Spleen (tissue), 13 donors: ENCODE measurements at places on chromosomes 1 and 21. TPM values are rescaled to one million over a fixed set of nuclear protein-coding genes. Genes with fewer than 3 reads are reported as not detected.
A peak's percentile ranks its signal among the peaks of the same experiment; 100 is the strongest.

The KIF1B gene
- 34.4 TPM for total RNA-seq

The ATP6V1G3 gene
- total RNA-seq = not detected

The LMO4 gene
- total RNA-seq = 45.8 TPM

The GJB3 gene
- not detected for total RNA-seq

GRCh38 chr1:22919341-22920025, 53.2 kb downstream of the LACTBL1 start:
- no peaks in the 10 kb centered on the region for H3K36me3 ChIP-seq
- DNase-seq = peak; percentile 20
- H3K4me1 ChIP-seq = no peaks in the 10 kb centered on the region
- H3K4me3 ChIP-seq = no peak overlapping the region
- H3K27ac ChIP-seq = no peak overlapping the region

GRCh38 chr1:158793604-158794003, 12.6 kb upstream of the OR6N2 start:
- no peaks in the 10 kb centered on the region for H3K4me1 ChIP-seq
- no peaks in the 10 kb centered on the region for H3K27me3 ChIP-seq
- H3K4me3 ChIP-seq = no peak overlapping the region
- no peak overlapping the region for H3K27ac ChIP-seq
- no peaks in the 10 kb centered on the region for H3K36me3 ChIP-seq

- DNase-seq = no peak
- peaks cover 3% of the 10 kb centered on the region for H3K27me3 ChIP-seq
- H3K27ac ChIP-seq = no peak overlapping the region
Measured at GRCh38 chr1:14149431-14149830, 449.1 kb upstream of the KAZN start.

DNA sequence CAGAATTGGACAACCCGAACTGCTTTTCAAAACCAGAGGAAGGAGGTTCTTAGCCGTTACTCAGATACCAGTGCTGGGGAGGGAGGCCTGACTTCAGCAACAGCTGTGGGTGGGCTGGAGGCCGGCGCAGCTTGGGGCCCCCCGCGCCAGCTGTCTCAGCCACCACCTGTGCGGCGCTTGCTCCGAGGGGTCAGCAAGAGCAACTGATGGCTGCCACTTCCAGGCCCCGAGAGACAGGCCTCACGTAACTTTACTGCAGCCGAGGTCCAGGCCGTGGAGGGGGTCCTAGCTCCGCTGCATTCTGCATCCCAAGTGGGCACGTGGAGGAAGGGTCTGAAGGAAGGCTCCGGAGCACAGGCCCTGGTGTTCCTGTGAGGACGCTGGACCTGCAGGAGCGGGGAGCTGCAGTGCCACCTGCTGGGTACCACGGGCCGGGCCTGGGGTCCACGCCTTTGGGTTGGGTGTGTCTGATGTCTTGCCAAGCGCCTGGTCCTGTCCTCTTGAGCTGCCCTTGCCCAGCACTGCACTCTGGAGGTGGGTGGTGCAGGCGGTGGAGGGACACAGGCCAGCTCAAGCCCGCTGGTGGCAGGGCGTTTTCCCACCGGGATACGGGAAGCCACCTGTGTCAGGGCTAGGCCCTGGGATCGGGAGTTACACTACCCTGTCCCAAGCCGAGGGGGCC, 9.8 kb downstream of the THAP3 start:
- H3K4me1 ChIP-seq = no peaks in the 10 kb centered on the region
- no peak overlapping the region for H3K4me3 ChIP-seq
- peaks cover 91% of the 10 kb centered on the region for H3K36me3 ChIP-seq
- peak; percentile 82 for DNase-seq
- H3K27ac ChIP-seq = no peak overlapping the region

DNA sequence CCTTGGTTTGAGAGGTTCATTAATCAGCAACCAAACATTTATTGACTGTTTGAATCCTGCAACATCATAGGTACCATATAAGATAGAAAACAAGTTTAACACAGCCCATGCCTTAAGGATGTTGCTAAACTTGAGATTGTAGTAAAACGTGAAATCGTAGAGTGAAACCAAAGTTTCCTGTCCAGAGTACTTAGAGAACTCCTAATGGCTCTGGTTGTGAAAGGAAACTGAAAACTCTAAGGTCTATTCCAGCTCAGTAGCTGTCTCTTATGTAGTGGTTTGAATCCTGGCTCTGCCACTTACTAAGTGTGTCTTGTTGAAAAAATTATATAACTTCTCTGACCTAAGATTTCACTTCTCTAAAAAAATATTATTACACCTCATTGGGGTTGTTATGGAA, 310.9 kb downstream of the NTNG1 start:
- H3K36me3 ChIP-seq = no peaks in the 10 kb centered on the region
- DNase-seq = no peak
- H3K27me3 ChIP-seq = no peaks in the 10 kb centered on the region
- H3K27ac ChIP-seq = peak overlapping the region; percentile 64

GRCh38 chr1:88466899-88467580, 217.0 kb upstream of the PKN2 start:
- H3K27me3 ChIP-seq = peaks cover 33% of the 10 kb centered on the region
- H3K27ac ChIP-seq = no peak overlapping the region

DNA sequence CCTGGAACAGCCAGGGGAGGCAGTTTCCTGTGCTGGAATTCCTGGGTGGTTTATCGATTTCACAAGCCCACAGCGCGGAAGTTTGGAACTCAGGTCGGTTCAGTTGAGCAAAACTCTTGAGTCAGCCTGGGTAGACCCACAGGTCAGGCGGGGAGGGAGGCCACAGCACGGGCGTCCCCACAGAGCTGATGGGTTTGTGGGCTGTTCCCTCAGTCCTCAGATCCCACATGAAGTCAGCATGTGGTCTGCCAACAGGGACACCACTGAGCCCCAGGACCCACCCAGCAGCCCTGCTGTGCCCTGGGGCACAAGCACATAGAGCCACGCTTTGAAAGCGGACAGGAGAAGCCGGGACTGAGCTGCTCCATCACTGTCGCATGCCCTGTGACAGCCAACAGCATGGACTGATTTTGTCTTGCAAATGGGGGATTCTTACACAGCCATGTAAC, 17.4 kb downstream of the BMP8A start:
- no peaks in the 10 kb centered on the region for H3K36me3 ChIP-seq
- peak overlapping the region; percentile 72 for H3K27ac ChIP-seq
- H3K4me3 ChIP-seq = no peak overlapping the region
- H3K27me3 ChIP-seq = no peaks in the 10 kb centered on the region
- peaks cover 29% of the 10 kb centered on the region for H3K4me1 ChIP-seq

DNA sequence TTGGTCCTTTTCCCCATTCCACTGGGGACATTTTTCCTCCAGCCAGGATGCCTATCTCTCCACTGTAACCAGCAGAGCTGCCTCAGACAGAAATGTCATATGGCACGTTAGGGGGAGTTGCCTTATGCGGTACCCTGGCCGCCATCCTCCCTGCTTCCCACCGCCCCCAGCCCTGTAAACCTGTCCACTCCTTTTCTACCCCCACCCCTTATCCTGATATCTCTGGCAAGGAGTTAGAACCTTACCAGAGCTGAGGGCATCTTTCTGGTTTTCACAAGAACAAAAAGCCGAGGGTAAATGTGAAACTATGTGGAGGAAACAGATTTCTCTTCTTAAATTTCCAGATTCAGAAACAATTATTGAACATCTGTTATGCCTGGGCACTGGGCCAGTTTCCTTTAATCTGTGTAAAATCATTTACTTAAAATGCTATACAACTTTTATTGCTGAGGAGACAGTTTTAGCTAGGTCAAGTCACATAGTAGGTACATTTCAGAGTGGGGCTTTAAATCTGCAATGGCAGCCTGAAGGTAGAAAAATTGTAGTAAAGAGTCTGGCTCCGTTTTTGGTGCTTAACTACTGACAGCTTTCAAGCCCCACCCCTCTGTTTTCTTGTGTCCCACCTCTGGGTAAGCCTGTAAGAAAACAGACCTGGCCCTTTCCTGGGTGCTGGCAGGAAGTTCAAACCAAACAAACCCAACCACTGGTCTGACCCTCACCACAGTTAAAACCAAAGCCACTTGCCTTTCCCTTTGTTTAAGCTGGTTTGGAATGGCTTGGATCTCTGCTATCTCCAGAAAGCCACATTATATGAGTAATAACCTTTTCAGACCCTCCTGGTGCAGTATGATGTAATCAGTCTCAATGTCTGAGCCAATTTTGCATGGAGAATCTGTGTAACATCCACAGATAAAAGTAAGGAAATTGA, 319.0 kb downstream of the HHAT start:
- H3K36me3 ChIP-seq = no peaks in the 10 kb centered on the region
- H3K27ac ChIP-seq = no peak overlapping the region
- no peak overlapping the region for H3K4me3 ChIP-seq

- peak overlapping the region; percentile 37 for H3K4me3 ChIP-seq
- peaks cover 3% of the 10 kb centered on the region for H3K4me1 ChIP-seq
- H3K27ac ChIP-seq = no peak overlapping the region
- no peak for DNase-seq
- H3K27me3 ChIP-seq = peaks cover 58% of the 10 kb centered on the region
Measured at GRCh38 chr1:35708441-35708921, 10.2 kb downstream of the C1orf216 start.

- DNase-seq = no peak
- H3K4me3 ChIP-seq = no peak overlapping the region
- no peak overlapping the region for H3K27ac ChIP-seq
- H3K36me3 ChIP-seq = no peaks in the 10 kb centered on the region
- H3K27me3 ChIP-seq = no peaks in the 10 kb centered on the region
- no peaks in the 10 kb centered on the region for H3K4me1 ChIP-seq
Measured at GRCh38 chr1:61776091-61776490, 33.8 kb downstream of the PATJ start.

GRCh38 chr1:157289424-157290105, 151.4 kb upstream of the ETV3 start:
- H3K27ac ChIP-seq = no peak overlapping the region
- no peak for DNase-seq
- H3K4me3 ChIP-seq = no peak overlapping the region
- H3K27me3 ChIP-seq = no peaks in the 10 kb centered on the region
- H3K36me3 ChIP-seq = no peaks in the 10 kb centered on the region
- H3K4me1 ChIP-seq = no peaks in the 10 kb centered on the region

DNA sequence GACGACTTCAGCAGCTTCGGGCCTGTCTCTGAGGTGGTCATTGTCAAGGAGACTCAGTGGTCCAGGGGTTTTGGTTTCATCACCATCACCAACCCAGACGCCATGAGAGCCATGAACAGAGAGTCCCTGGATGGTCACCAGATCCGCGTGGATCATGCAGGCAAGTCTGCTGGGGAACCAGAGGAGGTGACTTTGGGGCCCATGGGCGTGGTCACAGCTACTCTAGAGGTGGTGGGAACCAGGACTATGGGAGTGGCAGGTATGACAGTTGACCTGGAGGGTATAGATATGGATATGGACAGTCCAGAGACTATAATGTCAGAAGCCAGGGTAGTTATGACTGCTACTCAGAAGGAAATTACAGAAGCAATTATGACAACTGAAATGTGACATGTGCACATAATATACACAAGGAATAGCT, 19.3 kb upstream of the METTL13 start:
- no peaks in the 10 kb centered on the region for H3K4me1 ChIP-seq
- no peaks in the 10 kb centered on the region for H3K36me3 ChIP-seq
- DNase-seq = no peak
- H3K27me3 ChIP-seq = no peaks in the 10 kb centered on the region
- H3K27ac ChIP-seq = no peak overlapping the region
- H3K4me3 ChIP-seq = no peak overlapping the region

GRCh38 chr1:168303716-168304540, 23.3 kb downstream of the TBX19 start:
- no peak overlapping the region for H3K4me3 ChIP-seq
- H3K36me3 ChIP-seq = no peaks in the 10 kb centered on the region
- DNase-seq = no peak
- no peaks in the 10 kb centered on the region for H3K27me3 ChIP-seq
- no peaks in the 10 kb centered on the region for H3K4me1 ChIP-seq

- H3K4me3 ChIP-seq = no peak overlapping the region
- H3K4me1 ChIP-seq = no peaks in the 10 kb centered on the region
- H3K27ac ChIP-seq = no peak overlapping the region
- H3K27me3 ChIP-seq = peaks cover 14% of the 10 kb centered on the region
Measured at GRCh38 chr21:35713914-35714313, 346.4 kb downstream of the SETD4 start.

DNA sequence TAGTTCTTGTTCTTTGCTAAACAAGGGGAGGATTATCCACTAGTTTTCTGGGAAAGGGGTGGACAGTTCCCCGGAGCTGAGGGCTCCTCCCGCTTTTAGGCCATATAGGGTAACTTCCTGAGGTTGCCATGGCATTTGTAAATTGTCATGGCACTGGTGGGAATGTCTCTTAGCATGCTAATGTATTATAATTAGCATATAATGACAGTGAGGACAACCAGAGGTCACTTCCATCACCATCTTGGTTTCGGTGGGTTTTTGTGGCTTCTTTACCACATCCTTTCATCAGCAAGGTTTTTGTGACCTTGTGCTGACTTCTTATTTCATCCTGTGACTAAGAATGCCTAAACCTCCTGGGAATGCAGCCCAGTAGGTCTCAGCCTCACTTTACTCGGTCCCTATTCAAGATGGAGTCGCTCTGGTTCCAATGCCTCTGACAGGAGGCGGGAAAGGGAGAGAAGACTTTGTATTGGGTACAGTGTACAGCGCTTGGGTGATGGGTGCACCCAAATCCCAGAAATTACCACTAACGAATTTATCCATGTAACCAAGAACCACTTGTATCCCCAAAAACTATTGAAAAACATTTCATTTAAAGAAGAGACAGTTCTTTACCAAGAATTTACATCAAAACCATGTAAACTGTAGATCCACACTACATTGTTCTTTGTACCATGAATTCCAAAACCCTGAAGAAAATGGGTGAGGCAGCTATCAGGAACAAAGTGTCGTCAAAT, 8.7 kb upstream of the SLC2A5 start:
- peaks cover 11% of the 10 kb centered on the region for H3K4me1 ChIP-seq
- no peaks in the 10 kb centered on the region for H3K27me3 ChIP-seq
- no peaks in the 10 kb centered on the region for H3K36me3 ChIP-seq

DNA sequence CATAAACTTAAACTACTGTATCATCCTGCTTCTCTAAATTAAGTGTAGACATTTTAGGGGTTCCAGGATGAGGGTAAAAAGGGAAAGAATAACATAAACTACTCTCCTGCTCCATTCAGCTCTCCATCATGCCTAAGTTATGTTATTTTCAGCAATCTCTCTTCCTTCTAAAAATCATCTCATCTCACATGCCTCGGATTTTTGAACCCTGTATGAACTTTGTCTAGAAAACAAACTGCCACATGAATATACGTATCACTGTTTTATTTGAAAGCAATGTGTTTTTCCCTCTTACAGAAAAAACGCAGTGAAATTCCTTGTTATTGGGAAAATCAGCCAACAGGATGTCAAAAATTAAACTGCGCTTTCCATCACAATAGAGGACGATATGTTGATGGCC, 32.6 kb downstream of the ZBED6 start:
- no peak for DNase-seq
- peaks cover 2% of the 10 kb centered on the region for H3K36me3 ChIP-seq
- no peak overlapping the region for H3K4me3 ChIP-seq
- H3K27me3 ChIP-seq = no peaks in the 10 kb centered on the region
- H3K27ac ChIP-seq = peak overlapping the region; percentile 80
